ENCODE measurements at places on chromosomes 1 and 21. TPM values are rescaled to one million over a fixed set of nuclear protein-coding genes. Genes with fewer than 3 reads are reported as not detected.

The GPR3 gene
- total RNA-seq, result 3.2 TPM

The ZNF593OS gene
- not detected for total RNA-seq

The C1orf185 gene
- total RNA-seq, result not detected

The RGS8 gene
- not detected for total RNA-seq

The INAVA gene
- total RNA-seq, result not detected

The PROX1 gene
- total RNA-seq, result not detected

The ZNF683 gene
- total RNA-seq, result not detected

Data from activated T-helper 1 cell treated with anti-CD3 and anti-CD28 coated beads, Interleukin-12 subunit alpha, Interleukin-12 subunit beta, Interleukin-2, Interleukin-4 antibody, amounts not matched to agents 30 ng/mL and 10 ng/mL and 1 ng/mL, durations not matched to agents 14 hours and 24 hours and 36 hours (primary cell).